ENCODE measurements at places on chromosomes 1 and 21. TPM values are rescaled to one million over a fixed set of nuclear protein-coding genes. Genes with fewer than 3 reads are reported as not detected.

Gene FCGR3A
- not detected for total RNA-seq

Gene GUCA2B
- total RNA-seq, result not detected

Gene CYP4Z1
- not detected for total RNA-seq

Gene MX1
- total RNA-seq, result 1.6 TPM

Gene DENND2D
- total RNA-seq, result 1.3 TPM

Gene SYT11
- total RNA-seq, result 1.7 TPM
